H9 (cell line): ENCODE measurements at places on chromosomes 2 and 18.

- DNase-seq, result no peak
Measured at GRCh38 chr18:1394966-1395365, 490.3 kb downstream of the ADCYAP1 start.

GRCh38 chr2:108921096-108922030 is 67.7 kb downstream of the EDAR start:
- peak; percentile 13 for DNase-seq

GRCh38 chr2:191977754-191978153 is 130.9 kb upstream of the CAVIN2 start:
- no peak for DNase-seq

- no peak for DNase-seq
Measured at GRCh38 chr2:183505911-183506310, 381.7 kb downstream of the NUP35 start.

GRCh38 chr2:217370391-217370790 is 510.5 kb upstream of the TNP1 start:
- DNase-seq, result no peak

DNA sequence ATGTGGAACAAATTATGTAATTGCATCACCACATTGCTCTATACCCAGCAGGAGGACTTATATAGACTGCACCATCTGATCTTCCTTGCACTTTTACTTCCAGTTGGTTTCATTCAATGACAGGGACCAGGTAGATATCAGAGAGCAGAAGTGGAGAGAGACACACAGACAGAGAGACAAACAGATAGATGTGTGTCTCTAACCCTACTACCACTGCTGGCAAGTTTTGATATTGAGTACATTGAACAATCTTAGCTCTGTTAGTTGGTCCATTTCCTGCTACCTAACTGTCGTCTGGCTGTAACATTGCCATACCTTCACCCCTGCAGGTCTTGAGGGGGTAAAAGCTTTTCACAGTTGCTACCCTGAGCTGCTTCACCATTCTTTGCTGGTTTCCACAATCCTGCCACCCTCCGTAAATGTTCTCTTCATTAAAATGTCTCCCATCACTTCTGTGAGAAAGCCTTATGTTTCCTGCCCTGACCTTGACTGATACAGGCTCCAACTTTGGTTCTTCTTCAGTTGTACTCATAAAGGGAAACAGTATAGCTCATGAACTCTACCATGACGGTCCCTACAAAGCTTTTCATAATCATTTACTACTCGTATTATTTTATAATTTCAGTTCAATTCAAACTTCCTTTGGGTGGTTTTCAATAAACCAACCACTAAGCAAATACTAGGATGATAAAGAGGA is 62.3 kb upstream of the ITGA4 start:
- DNase-seq, result no peak

GRCh38 chr2:45728458-45728942 is 77.0 kb downstream of the PRKCE start:
- DNase-seq, result no peak

DNA sequence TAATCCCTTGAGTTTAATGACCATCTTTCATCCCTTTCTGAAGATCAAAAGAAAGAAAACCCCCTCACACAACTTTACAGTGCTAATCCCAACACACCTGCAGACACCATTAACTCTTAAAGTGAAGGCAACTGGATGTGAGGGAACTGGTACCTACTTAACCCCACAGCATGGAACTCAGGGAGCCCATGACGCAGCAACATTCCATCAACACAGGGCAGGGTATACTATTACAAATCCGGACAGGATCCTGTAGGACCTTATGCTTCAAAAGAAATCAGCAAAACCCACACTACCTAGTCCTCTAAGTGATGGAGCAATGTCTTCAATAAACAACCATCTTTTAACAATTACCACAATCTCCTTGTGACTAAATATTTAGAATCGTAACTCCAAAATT is 78.6 kb downstream of the FARSB start:
- DNase-seq, result no peak

DNA sequence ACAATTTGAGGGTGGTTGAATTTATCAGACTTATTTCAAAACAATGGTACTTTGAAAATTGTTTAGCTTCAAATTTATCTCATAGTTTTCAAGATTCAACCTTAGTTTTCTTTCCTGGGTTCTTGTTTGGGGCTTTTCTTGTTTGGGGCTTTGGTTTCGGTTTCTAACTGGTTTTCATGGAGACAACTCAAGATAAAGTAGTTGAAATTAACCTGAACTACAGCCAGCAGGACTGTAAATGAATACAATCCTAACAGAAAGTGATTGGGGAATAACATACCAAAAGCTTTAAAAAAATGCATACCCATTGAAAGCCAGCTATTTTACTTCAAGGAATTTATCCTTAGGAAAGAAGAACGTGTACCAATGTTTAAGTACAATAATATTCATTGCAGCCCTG is 133.5 kb upstream of the SLC14A2 start:
- DNase-seq, result no peak

- DNase-seq, result peak; percentile 92
Measured at GRCh38 chr2:111116843-111117597, 3.7 kb upstream of the BCL2L11 start.

DNA sequence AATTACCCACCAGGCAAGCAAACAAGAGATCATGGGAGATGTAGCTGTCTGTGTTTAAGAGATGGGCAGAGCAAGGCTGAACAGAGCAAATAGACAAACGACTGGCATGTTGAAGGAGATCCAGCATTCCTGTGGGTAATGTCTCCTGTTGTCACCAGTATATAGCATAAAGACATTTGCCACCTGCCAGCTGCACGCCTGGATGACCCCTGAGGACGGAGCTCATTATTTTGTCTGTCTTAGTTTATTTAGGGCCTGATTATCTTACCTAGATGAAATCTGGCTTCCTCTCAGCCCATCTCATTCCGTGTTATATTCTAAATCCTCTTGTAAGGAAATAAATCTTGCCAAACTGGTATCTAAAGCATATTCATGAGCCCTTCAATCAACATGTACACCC is 510.3 kb upstream of the LINC00305 start:
- DNase-seq, result no peak

- peak; percentile 37 for DNase-seq
Measured at GRCh38 chr2:219000569-219000960, 7.3 kb upstream of the CRYBA2 start.

DNA sequence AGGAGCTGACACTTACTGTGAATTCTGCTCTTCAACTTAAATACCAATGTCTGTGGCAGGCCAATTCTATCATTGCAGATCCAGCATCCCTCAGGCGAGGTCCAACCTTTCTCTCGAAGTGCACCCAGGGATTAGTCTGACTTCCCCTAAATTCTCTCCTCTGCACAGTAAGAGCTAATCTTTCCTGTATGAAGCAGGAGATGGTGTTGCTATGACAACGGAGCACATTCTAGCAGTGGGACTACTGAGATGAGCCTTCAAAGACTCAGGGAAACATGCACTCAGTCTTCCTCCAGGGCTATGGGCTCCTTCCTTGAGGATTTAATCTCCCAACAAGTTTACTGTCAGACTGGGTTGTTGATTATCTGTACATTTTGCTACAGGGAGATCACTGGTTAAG is 176.3 kb downstream of the NOL4 start:
- DNase-seq, result no peak

DNA sequence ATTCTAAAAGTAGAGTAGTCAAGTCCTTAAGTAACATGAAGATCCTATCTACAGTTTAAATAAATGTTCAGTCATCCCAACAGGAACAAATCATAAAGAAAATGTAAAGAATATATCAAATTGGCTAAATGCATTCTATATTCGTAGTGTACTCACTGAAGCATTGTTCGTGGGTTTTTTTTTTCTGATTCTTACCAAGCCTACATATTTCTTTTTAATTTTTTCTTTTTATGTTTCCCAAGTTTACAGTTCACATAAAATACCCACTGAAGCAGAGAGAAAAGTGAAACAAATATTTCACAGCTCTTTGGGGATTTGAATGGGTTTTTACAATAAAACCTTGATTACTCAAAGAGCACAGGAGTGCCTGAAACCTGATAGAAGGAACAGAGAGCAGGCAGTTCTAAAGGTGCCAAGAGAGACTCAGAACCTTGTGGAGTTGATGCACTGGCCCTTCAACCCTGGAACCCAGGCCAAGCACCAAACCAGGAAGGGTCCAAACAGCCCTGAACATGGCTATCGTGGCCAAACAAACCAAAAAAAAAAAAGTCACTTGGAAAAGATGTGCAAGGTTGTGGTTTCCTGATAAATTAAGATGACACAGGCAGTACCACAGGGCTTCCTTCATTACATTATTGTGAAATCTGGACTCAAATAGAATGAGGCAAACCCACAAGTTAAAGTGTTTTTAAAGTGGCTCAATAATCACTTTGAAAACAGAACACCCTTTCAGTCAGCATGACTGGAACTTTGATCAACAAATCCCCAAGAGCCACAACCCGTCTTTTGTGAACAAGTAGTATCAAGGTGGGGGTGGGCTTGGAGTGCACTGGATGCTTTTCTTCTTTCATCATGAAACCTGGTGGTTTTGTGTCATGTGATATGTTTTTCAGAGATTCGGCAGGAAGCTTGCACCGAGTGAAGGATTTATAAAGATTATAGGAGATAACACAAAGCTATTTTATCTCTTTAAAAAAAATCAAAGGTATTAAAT is 245.0 kb upstream of the FN1 start:
- no peak for DNase-seq

GRCh38 chr18:76348267-76349066 is 146.6 kb downstream of the ZNF516 start:
- peak; percentile 47 for DNase-seq

GRCh38 chr2:109335631-109336176 is 206.7 kb downstream of the SH3RF3 start:
- no peak for DNase-seq

DNA sequence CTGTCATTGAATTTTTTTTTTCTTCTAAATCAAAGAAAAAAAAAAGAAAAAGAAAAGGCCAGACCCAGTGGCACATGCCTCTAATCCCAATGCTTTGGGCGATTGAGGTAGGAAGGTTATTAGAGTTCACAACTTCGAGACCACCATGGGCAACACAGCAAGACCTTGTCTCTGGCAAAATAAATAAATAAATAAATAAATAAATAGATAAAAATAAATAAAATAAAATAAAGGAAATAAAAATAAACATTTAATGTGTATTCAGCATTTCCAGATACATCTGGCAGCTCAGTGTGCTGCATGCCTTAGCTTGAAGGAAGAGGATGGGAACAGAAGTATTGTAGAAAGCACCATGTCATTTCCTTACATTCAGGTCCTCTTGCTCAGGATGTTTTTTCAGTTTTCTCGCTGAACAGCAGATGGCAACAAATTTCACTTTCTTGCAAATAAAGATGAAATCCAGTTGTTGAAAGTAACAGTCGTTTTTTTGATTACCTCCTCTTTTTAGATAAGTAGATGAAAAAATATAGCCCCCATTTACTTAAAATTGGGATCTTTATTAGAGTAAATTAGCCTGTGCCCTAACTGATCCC is 25.7 kb upstream of the FAM178B start:
- no peak for DNase-seq

GRCh38 chr2:201986463-201986735 is 47.3 kb upstream of the FZD7 start:
- no peak for DNase-seq

- no peak for DNase-seq
Measured at GRCh38 chr2:171230176-171230575, 69.5 kb upstream of the TLK1 start.

DNA sequence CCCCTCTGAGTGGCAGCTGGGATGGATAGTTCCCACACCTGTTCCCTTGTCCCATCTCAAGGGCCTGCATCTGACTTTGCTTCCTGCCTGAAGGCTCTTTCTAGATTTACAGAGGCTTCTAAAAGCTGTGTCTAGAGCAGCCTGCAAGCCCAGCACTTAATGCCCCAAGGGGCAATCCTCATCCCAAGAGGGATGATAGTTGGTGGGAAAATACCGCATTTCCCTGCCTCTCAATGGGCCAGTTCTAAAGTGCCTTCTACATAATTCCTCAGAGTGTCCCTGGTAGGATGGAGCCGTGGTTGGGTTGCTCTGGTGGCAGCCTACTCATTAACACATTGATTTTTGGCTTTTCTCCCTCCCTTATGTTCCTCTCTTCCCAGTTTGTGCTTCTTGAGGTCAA is 29.5 kb downstream of the LAMA3 start:
- DNase-seq, result no peak

- no peak for DNase-seq
Measured at GRCh38 chr2:33069894-33070651, 123.3 kb downstream of the LTBP1 start.

GRCh38 chr2:14418115-14418514 is 214.4 kb upstream of the LRATD1 start:
- DNase-seq, result no peak

DNA sequence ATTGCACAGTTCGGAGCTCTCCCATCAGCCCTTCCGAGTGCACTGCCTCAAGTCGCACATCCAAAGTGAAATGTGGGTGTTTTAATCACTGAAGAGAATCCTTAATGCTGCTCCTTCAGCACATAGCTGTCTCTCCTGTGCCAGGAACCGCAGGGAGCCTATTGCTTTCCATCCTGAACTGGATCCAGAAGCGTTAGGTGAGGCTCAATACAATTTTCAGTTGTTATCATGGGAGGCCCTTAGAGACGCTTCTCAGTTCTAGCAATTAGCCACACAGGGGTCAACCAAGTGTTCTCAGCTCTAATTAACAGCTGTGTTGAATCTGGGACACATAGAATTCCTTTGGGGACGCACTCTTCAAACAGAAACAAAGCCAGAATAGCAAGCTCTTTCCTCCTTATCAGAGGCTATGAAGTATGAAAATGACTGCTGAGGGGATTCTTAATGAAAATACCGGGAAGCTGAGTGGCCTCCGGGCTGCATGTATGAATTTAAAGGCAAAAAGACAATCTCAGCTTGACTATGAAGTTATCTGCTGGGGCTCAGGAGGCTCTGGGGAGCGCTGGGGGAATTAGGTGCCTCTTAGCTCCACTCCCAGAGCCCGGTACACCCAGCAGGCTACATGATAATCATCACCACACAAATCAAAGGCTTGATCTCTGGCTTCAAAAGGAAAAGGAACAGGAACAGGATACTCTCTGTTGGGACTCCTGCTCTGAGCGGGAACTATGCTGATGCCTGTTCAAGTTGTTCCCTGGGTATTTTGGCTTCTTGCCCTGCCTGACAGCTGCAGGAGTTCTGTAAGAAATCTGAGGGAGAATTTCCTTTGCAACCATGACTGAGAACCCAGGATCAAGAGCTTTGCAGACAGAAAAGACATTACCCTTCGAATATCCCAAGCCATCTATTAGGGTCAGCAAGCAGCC is 55.4 kb upstream of the NCOA1 start:
- DNase-seq, result no peak

DNA sequence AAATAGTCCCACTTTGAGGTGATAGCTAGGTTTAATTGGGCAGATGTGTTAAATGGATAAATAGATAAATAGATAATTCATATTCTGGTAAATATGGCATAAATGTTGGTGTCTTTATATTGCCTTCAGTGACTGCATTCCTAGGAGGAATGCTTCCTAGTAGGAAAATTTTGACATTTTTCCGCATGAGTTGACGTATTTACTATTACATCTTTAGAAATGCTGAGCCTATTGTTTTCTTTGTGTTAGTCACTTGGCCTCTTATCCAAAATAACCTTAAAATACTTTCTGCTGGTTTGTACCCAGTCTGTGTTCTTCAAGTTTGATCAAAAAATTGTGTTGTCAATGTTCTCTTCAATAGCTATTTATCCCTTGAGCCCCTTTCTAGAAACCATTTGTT is 495.6 kb upstream of the ZEB2 start:
- no peak for DNase-seq
